ENCODE measurements at places on chromosomes 4 and X.

DNA sequence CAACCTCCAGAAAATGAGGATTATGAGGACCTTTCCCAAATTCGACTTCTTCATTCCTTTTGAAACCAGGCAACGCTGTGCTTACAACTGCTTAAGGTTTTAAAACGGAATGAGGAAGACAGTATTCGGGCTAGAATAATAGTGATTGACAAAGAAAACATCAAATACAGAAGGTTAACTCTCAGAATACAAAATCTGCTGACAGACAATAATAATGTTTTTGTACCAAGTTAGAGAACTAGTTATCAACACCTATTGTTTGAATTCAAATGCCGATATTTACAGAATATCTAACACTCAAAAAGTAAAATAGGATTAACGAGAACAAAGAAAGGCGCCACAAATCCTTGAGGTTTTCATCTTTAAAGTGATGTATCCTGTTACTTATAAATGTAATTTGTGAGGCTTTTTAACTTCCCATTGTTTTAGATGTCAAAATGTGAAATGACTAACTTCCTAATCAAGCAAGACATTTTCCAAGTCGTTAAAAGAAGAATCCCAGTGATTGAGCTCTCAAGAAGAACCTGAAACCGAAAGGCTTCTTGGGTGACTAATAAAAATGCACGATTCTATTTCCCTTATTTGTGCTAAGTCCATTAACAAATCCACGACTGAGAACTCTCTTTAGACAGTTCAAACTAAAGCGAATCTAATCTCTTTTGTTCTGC is 118.3 kb downstream of the SORBS2 start:
- DNase-seq, result no peak

DNA sequence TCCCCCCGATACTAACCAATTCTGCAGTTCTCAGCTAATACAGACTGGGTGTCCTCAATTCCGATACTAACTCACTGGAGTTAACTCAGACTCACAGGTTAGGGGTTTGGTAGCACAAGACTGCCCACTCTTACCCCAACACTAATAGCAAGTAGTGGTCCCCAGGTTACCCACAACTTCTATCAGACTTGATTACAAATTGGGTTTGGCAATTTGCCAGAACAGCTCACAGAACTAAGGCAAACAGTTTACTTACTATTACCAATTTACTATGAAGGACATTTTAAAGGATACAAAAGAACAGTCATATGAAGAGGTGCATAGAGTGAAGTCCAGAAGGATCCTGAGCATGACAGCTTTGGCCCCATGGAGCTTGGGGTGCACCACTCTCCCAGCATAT is 201.8 kb upstream of the VCX start:
- DNase-seq, result no peak

GRCh38 chr4:42501624-42502401 is 104.5 kb downstream of the SHISA3 start:
- no peak for DNase-seq

DNA sequence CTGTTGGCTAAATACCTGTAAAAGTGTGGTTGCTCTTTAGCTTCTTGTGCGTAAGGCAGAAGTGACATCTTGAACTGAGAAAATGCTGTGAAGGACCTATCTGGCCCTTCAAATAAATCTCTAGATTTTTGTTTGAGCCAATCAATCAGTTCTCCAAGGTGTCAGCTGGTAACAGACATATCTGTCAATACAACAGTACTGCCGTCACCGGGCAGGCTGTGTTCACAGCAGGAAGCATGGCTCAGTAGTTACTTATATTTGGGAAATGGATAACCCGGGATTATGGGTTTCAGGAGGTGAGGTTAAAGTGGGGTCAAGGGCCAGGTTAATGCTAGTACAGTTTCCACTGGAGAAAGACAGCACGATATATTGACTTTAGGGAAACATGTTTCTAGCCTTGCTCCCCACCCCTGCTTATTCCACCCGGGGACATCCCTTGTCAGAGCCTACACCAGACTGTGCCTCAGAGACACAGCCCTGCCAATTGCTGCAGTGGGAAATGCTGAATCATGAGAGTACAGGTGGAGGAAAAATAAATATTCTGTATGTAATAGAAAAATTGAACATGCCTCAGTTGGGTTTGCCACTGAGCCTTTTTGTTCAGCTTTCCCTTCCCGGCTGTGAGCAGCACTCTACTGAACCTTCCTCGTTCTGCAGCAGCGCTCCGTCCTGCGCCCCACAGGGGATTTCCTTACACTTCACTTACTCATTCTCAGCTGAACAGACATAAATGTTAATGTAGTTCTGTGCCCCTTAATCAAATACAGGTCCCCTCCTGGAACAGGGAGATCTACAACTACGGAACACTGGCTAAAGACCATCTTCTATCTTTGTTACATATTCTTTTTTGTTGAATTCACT is 121.1 kb downstream of the MGST2 start:
- DNase-seq, result no peak

- DNase-seq, result no peak
Observed at GRCh38 chr4:13386405-13387107, 97.6 kb downstream of the RAB28 start.

GRCh38 chr4:80423553-80424224 is 88.2 kb downstream of the CFAP299 start:
- no peak for DNase-seq

DNA sequence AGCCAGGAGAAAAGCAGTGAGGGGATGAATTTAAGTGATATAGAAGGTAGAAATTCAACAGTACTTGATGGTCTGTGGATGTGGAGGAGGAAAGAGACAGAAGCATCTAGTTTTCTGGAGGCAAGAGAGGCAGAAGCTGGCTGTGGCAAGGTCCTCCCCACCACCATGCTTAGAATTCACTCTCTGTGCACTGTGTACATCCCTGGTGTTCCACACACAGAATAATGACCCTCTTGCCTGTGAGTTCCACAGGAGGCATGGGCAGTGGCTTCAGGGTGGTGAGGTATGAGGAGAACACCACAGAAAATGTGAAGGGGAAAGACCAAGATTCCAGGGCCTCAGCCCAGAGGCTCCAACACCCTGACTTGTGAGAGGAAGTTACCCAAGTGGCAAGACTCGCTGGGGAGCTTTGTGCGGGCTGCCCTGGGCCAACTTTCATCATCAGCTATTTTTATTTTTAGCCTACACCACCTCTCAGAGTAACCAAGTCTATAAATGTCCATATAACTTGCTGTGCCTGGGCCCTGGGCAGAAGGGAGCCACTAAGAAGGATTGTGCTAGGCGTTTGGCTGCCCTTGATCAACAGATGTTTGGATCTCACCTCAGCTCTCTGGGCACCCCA is 7.8 kb upstream of the INTS6L start:
- no peak for DNase-seq

GRCh38 chr4:123609829-123610228 is 213.2 kb downstream of the SPRY1 start:
- DNase-seq, result no peak

All from osteoblast (primary cell).